ENCODE measurements at places on chromosomes 6 and 20.

- DNase-seq = no peak
Measured at GRCh38 chr20:62528983-62529891, 53.4 kb upstream of the GATA5 start.

- no peak for DNase-seq
Measured at GRCh38 chr6:3340358-3340802, 81.6 kb downstream of the PSMG4 start.

- peak; percentile 63 for DNase-seq
Measured at GRCh38 chr20:48769069-48769983, 58.5 kb downstream of the PREX1 start.

DNA sequence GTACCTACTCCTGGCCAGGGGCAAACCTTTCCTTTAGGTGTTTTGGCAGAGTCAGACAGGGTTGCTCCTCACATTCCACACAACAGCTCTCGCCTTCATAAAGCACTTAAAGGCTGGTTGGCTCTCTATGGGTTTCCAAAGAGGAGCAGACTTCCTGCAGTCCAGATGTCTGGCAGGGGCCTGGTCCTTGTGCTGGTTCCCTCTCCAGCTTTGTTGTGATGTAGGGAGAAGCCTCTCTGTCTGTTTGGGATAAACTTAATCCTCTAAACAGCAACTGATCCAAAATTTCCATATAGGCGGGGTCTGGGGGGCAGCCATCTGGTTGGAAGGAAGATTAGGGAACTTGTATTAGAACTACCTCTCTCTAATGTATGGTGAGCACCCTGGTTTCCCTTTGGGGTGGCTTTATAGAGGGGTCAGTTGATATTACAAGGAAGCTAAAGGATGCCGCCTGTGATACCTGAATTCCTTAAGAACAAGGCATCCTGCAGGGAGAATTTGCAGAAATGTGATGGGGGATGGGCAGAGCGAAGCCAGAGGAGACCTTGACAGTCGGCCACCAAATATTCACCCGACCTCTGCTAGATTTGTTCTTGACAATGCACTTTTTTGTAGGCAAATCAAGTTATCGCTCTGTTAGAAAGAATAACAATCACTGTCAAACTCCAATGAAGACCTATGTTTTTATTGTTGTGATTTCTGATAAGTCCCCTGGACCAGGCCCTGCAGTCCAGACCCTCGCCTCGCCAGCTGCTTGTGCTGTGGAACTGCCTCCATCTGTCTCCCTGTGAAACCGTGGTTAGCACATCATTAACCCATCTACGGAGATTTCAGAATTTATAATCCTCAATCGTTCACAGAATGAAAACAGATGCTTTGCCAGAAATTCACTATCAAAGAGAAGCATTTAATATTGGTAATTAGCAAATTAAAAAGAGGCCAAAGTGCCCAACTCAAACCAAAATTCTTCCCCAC is 94.0 kb upstream of the RALGAPA2 start:
- DNase-seq = no peak

DNA sequence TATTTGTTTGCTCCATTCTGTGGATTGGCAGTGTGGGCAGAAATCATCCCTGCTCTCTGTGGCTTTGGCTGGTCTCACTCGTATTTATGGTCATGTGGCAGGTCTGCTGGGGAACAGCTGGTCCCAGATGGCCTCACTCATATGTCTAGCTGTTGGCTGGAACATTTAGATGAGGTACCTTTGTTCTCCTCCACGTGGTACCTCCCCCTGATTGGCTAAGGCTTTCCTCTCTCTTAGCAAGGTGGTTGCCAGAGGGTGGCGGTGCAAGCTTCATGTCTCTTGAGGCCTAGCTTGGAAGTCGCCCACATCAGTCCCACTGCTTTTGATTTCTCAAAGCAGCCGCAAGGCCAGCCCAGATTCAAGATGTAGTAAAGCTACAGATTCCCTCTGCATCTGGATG is 348.5 kb upstream of the BTBD3 start:
- no peak for DNase-seq

GRCh38 chr6:46370622-46371021 is 120.6 kb downstream of the RCAN2 start:
- no peak for DNase-seq

GRCh38 chr6:169026175-169026574 is 227.5 kb downstream of the THBS2 start:
- DNase-seq = no peak

- no peak for DNase-seq
Measured at GRCh38 chr6:70188202-70188601, 114.7 kb downstream of the COL9A1 start.

DNA sequence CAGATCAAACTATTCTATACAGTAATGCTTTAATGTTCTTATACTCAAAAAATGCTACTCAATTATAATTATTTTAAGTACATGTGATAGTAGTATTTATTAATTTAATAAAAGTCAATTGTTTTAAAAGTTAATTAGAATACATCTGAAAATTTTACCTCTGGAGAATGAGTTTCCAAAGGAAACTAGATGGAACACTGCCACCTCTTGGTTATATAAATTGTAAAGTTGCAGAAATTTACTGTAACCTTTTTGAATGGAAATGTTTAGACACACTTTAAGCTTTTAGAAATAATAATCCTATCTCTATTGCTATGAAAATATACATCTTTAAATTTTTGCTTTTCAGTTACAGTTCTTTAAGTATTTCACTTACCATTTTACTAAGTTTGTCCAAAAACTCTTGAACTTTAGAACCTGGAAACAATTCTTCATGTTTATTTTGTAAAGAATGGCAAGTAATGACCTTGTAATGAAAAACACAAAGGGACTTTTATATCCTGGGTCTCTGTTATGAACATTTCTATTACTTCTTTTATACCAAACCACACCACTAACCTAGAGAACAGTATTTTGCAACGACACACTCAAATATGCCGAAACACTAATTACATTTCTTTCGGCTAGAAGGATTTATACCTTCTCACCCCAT is 10.9 kb upstream of the BMP5 start:
- DNase-seq = no peak

DNA sequence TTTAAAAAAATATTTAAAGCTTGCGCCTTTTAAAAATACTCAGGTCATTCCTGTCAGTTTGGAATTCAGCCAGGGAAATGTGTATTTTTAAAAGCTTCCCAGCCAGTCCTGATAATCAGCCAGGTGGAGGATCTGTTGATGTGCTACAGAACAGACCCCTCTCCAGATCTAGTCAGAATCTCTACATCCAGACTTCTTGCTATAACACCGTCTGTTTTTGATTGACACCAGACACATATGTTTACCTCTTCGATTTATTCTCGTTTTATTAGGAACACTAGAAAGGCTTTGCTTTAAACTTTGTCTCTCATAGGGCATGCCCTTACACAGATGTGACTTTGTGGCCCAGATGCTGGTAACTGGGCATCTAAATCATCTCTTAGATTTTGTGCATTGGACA is 11.7 kb downstream of the PARD6B start:
- no peak for DNase-seq

DNA sequence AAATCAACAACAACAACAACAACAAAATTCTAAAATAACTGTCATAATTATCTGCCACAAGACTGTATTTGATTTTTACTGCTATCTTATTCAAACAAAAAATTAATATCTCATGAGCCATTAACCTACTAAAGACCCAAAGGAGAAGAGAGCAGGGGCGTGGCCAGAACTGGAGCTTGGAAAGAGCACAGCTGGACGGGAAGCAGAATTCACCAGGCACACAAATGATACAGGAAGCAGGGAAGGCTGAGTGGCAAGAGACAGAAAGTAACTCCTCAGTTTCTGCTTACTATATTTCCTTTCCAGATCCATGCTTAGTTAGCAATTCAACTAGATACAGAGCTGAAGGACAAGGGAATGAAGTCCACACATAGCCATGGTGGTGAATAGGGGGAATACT is 54.4 kb downstream of the FKBP5 start:
- DNase-seq = no peak

GRCh38 chr6:87697581-87698546 is 4.2 kb downstream of the AKIRIN2 start:
- DNase-seq = no peak

DNA sequence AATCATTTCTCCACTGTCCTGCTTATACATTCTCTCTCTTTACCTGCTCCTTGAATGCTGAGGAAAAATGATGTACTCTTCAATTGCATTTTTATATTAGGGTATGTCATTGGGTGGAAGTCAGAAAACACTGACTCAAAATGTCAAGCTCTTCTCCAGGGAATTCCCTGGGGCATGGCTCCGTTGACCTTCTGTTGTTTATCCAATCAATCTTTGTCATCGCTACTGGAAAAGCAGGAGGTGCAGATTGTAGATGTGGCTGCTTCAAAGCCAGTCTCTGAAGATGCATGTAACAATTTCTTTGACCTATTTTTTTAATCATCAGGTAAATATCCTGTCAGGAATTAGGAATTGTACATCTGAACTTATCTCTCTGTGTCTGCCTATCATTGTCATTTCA is 63.9 kb upstream of the TENT5A start:
- DNase-seq = no peak

DNA sequence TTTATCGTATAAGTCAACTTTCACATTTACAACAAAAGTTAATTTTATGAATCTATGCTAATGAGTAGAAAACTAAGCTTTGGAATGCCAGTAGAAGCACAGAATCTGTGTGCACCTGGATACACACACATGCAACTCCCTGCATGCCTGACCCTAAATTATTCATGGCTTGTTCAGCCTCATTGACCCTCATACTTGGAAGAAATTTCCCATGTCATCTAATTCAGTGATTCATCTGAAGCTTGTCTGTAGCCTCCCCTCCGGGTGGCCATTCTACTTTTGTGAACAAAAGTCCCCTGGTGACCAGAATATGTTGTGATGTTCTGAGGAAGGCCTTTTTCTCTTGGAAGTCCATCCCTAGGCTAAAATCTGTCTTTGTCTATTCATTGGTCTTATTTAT is 1078.4 kb downstream of the KIF16B start:
- no peak for DNase-seq

GRCh38 chr20:43438578-43439316 is 18.9 kb upstream of the SRSF6 start:
- no peak for DNase-seq

DNA sequence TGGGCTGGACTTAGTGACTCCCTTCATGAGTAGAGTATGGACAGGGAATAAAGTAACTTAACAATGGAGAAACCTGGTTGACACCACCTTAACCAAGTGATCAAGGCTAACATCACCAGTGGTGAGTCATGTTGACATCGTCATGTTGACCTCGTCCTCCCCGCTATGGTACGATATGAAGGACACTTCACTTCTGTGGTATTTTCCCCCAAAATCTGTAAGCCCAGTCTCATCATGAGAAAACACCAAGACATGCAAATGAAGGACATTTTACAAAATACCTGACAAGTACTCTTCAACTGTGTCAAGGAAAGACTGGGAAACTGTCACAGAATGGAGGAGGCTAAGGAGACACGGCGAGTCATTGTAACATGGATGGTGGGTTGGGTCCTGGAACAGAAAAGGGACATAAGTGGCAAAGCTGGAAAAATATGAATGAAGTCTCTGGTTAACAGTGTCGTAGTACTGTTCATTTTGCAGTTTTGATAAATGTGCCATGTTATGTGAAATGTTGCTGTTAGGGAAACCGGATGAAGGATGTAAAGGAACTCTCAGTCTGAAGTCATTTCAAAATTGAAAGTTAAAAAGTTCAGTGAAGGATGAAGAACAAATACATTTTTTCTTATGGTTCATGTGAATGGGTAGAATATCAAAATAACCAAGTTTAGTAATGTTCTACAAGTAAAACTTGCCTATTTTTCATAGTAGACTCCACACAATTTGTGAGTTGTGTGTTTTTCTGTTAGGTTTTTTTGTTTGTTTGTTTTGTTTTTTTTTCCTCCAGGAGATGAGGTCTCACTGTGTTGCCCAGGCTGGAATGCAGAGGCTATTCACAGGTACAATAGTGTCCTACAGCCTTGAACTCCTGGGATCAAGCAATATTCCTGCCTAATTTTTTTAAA is 247.5 kb downstream of the TMEM242 start:
- no peak for DNase-seq

GRCh38 chr6:43941174-43941573 is 171.2 kb downstream of the VEGFA start:
- no peak for DNase-seq

DNA sequence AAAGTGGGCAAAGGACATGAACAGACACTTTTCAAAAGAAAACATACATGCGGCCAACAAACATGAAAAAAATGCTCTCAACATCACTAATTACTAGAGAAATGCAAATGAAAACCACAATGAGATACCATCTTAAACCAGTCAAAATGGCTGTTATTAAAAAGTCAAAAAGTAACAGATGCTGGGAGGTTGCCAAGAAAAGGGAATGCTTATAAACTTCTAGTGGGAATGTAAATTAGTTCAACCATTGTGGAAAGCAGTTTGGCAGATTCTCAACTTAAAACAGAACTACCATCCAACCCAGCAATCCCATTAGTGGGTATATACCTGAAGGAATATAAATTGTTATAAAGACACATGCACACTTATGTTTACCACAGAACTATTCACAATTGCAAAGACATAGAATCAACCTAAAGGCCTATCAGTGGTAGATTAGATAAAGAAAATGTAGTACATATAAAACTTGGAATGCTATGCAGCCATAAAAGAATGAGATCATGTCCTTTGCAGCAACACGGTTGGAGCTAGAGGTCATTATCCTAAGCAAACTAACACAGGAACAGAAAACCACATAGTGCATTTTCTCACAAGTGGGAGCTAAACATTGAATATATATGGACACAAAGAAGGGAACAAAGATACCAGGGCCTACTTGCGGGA is 16.3 kb downstream of the CENPQ start:
- DNase-seq = no peak

GRCh38 chr6:46054516-46054915 is 38.9 kb upstream of the CLIC5 start:
- DNase-seq = no peak
